HS-5 (cell line): ENCODE measurements at places on chromosomes 2 and 18.

GRCh38 chr2:127400897-127401756 is 13.4 kb upstream of the MAP3K2 start:
- DNase-seq, result no peak

GRCh38 chr2:26740890-26741302 is 23.2 kb upstream of the SLC35F6 start:
- no peak for DNase-seq

DNA sequence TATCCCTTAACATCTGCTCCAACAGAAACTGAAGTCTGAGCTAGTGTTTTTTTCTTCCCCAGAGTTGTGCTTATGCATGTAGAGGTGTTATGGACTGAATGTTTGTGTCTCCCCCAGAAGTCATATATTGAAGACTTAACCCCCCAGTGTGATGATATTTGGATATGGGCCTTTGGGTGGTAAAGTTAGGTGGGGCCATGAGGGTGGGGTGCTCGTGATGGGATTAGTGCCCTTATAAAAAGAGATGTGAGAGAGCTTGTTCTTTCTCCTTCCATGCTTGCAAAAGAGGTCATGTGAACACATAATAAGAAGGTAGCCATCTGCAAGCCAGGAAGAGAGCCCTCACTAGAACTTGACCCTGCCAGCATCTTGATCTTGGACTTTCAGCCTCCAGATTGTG is 34.4 kb upstream of the APOB start:
- no peak for DNase-seq

GRCh38 chr2:205752924-205753323 is 70.6 kb downstream of the NRP2 start:
- no peak for DNase-seq

DNA sequence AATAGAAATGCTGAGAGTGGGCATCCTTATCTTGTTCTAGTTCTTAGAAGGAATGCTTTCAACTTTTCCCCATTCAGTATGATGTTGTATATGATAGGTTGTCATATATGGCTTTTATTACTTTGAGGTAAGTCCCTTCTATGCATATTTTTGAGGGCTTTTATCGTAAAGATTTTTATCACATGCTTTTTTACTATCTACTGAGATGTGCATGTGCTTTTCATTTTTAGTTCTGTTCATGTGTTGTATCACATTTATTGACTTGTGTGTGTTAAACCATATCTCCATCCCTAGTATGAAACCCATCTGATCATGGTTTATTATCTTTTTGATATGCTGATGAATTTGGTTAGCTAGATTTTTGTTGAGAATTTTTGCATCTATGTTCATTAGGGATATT is 1008.8 kb downstream of the CNTNAP5 start:
- no peak for DNase-seq

GRCh38 chr2:146321175-146321574 is 1523.7 kb upstream of the ACVR2A start:
- DNase-seq, result no peak

- no peak for DNase-seq
Measured at GRCh38 chr2:207768866-207769596, 675 bp downstream of the FZD5 start.

- no peak for DNase-seq
Measured at GRCh38 chr2:7094231-7094741, 177.1 kb downstream of the RNF144A start.

- DNase-seq, result peak; percentile 14
Measured at GRCh38 chr2:165593081-165593480, 123.6 kb downstream of the CSRNP3 start.

DNA sequence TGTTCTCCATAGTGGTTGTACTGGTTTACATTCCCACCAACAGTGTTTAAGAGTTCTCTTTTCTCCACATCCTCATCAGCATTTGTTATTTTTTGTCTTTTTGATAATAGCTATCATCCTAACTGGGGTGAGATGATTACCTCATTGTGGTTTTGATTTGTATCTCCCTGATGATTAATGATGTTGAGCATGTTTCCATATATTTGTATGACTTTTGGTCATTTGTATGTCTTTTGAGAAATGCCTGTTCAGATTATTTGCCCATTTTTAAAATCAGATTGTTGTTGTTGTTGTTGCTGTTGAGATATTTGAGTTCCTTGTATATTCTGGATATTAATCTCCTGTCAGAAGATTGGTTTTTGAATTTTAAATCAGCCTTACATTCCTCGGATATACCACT is 147.5 kb downstream of the NCOA1 start:
- no peak for DNase-seq

GRCh38 chr2:3051266-3051665 is 326.4 kb downstream of the EIPR1 start:
- DNase-seq, result no peak

DNA sequence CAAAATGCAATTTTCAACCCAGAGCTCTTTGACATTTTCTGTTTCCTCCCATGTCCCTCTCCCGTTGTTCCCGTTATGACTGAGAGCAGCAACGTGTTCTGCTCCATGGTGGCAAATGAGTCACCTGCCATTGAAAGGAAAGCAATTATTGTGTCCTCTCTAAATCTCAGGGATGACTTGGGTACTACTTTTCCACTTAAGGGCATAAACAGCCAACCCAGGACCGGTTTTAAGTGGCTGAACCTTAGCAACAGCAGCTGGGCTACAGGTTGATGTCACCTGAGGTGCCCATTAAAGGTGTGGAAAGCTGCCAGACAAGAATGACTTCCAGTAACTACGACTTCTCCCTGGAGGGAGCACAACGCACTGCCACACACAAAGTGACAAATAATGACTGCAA is 236.8 kb downstream of the NCKAP5 start:
- DNase-seq, result no peak

GRCh38 chr2:180573951-180574350 is 406.5 kb upstream of the UBE2E3 start:
- peak; percentile 23 for DNase-seq

DNA sequence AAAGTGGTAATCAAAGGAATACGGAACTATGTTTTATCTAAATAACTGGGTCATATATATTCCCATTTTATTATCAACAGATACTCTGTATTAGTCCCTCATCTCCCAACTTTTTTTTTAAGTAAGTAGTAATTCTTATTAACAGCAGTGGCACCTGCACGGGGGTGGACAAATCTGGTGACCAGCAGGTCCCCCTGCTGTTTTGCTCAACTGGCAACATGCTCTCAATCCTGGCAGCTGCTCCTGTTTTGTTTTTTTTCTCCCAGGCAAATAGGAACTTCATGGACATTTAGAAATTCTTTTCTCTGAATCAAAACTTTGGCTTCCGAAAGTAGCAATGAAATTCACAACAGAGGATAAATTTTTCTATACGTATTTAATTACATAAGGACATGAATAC is 193.5 kb downstream of the SS18 start:
- no peak for DNase-seq

GRCh38 chr2:40219141-40219540 is 232.7 kb downstream of the SLC8A1 start:
- DNase-seq, result no peak

DNA sequence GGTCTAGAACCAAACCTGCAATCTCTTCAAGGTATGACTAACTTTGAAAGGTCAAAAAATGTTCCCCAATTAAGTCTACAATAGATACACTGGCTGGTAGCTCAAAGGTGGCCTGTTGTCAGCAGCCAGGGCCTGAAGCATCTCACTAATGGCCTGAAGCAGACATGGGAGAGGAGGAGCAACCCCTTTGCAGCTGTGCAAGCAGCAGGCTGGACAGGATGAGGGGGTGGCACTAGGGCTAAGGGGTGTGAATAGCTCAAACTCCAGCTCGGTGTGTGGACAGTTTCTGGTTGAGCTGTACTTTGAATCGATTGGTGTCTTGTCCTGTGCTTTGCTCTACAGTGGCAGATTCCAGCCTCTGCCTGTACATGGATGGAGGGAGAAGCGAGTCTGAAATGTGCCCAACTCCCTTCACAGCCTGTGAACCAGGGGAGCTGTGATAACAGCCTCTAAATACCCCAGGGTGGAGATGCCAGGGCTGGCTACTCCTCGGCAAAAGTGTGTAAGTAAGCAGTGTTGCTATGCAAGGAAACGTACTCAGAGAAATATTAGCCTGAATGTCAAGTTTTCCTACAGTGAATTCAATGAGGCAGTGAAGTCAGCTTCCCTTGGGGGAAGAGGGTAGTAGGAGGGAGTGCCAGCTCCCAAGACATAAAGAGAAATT is 34.7 kb upstream of the DTNB start:
- DNase-seq, result no peak

DNA sequence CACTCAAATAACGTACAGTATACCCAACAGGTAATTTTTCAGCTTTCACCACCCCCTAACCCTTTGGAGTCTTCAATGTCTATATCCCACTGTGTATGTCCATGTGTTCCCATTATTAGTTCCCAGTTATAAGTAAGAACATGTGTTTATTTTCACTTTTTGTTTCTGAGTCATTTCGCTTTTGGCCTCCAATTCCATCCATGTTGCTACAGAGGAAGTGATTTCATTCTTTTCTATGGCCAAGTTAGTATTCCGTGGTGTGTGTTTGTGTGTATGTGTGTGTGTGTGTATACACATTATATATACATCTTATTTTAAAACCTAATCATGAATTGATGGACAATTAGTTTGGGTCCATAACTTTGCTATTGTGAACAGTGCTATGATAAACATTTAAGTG is 464.4 kb downstream of the CMPK2 start:
- DNase-seq, result no peak

DNA sequence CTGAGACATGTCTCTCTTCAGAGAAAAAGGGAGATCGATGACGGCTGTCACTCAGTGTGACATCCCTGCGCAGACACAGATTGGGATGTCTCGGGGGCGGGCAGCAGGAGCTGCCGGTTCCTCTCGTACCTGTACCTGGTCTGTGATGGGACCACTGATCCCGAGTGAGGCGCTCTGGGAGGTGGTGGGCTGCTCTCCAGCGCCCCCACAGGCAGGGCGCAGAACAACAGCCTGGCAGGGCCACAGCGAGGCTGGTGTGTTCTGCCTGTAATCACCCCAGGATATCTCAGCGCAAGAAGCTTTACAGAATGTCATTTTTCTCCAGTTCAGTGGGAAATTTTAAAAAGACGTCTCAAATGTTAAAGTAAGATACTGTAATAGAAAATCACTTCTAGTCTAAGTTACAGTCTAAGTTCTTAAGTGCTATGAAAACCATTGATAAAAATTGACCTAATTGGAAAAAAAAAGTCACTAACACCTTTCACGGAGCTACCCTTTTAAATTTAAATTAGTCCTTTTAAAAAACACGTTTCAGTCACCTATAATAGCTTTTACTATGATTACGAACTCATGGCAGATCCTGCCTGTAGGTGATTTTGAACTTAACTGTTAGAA is 189.8 kb downstream of the SNTG2 start:
- no peak for DNase-seq

- no peak for DNase-seq
Measured at GRCh38 chr18:44896846-44897245, 216.2 kb downstream of the SETBP1 start.

GRCh38 chr2:10230499-10230898 is 72.2 kb upstream of the HPCAL1 start:
- no peak for DNase-seq

GRCh38 chr2:11726384-11726783 is 20.0 kb upstream of the LPIN1 start:
- DNase-seq, result no peak
